T47D (cell line): ENCODE measurements at places on chromosomes 3 and 15.
A peak's percentile ranks its signal among the peaks of the same experiment; 100 is the strongest.

DNA sequence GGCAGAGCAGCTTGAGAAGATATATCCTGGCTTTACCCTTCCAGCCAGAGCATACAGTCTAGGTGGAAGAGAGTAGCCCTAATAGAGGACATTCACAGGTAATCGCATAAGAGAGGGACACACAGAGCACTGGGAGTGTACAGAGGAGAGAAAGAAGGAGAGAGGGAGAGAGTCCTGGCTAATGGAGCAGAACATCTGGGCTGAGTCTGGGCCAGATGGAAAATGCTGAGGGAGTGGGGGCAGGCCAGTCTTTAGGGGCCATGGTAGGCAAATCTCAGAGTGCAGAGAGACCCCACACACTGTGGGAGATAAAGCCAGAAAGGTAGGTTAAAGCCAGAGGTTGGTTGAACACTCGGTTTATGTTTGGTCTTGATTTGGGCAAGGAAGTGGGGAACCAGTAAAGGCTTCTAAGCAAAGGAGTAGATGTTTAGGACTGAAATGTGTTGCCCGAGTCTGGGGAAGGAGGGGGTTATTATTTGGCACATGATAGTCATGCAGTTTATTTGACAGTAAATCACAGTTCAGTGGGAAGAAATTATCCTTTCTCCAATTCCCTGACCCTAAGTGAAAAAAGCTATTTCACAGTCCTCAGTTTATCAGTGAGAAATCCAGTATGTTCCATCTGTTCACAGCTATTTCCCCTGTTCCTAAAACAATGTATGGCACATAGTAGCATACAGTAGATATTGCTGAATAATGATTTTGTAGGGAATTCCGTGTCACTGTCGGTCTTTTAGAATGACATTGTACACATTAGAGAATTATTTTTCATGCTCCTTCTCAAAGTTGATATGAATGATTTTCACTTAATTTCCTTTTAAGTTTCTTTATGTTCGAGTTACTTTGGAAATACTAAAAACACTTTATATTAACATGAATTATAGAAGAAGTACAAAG lies 45.7 kb downstream of the PDHB start:
- no peak for DNase-seq

DNA sequence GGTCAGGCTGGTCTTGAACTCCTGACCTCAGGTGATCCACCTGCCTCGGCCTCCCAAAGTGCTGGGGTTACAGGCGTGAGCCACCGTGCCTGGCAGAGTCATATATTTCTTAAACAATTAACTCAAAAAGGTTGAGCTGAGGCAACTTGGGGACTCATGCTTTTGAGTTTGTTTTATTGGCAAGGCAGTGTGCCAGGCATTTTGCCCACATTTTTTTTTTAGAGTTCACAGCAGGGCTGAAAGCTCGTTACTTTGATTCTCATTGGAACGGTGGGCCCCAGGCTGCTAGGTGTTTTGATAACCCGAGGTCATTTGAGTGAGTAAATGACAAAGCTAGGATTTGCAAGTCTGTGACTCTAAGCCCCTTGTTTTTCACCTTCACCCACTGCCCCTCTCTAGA lies 76.2 kb downstream of the CCK start:
- no peak for DNase-seq

GRCh38 chr3:141279077-141279967 lies 47.7 kb downstream of the PXYLP1 start:
- DNase-seq, result peak; percentile 42

- DNase-seq, result no peak
These were observed 32.6 kb downstream of the COL6A5 start for GRCh38 chr3:130377960-130378676.

DNA sequence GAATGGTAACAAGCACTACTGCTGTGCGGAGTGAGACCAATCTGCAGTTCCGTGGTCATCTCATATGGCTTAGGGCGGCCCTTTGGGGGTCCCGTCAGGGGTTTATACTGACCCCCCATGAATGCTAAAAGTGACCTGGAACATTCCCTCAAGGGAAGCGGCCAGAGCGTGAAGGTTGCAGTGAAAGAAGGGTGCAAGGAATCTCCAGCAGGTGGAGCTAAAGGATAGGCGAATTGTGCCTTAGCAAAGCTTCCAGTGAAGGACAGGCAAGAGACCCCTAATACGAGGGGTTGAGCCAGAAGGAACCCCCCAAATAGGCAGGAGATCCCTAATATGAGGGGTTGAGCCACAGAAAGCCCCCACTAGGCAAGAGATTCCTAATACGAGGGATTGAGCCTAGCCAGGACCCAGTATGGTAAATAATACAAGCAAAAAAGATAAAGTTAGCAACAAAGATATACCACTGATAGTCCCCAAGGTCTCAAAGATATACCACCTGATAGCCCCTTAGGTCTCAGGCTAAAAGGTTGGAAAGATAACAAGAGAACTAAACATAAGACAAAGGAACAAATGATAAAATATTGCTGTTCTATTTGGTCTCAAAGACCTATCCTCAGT lies 32.8 kb downstream of the ZNF589 start:
- peak; percentile 71 for DNase-seq

DNA sequence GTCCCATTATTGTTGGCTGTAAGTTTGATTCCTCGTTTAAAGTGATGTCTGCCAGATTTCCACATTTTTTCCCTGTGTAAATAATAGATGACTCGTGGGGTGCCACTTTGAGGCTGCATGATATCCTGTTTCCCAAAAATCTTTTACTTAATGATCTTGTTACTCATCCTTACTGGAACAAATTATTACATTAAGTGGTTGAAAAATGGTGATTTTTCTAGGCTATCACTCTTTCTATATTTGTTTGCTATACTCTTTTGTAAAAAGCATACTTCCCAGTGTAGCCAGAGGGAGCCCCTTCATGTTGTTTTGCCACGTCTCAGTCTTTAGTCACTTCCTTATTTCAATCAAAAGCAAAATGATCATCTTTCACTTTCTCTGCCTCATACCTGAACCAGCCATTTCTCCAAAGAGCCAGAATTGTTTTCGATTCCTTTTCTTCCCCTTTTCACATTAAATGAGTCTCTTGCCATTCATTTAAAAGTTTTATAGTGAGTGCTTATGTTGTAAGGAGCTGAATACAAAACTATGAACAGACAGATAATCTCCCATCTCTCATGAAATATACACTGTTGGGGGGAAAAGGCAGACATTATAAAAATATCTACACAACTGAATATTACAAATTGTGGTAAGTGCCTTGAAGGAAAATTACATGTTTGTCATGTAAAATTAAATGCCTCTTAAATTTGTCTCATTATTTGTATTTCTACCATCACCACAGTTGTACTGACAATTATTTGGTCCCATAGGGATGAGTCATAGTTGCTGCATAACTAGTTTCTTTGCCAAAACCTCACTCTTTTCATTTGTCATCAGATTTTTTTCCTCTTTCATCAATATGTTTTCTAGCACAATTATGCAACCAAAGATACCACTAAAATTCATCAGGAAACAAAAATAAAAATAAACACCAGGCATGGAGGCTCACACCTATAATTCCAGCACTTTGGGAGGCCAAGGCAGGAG lies 41.5 kb downstream of the ADGRG7 start:
- DNase-seq, result no peak

- DNase-seq, result no peak
These were observed 58.8 kb downstream of the SLCO3A1 start for GRCh38 chr15:91912336-91912735.

DNA sequence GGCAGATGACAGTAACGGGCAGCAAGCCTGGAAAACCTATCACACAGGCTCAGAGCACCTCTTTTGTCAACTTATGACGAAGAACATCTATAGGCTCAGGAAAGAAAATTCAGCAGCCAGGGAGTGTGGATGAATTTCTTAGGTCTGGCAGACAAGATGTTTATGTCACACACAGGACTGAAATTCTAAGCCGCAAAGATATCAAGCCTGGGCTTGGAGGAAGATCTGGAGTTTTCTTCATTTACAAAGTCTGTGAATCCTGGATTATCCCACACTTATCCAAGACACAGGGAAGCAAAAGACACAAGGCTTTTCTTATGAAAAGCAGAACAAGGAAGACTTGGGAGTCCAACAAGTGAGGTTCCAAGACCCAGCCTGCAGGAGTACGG lies 23.4 kb upstream of the CHCHD6 start:
- no peak for DNase-seq

- peak; percentile 75 for DNase-seq
These were observed 81.9 kb downstream of the FGF12 start for GRCh38 chr3:192645437-192645836.

GRCh38 chr3:69326855-69327300 lies 59.0 kb downstream of the FRMD4B start:
- no peak for DNase-seq

- no peak for DNase-seq
These were observed 2.9 kb upstream of the RASGRF1 start for GRCh38 chr15:79093352-79093935.

GRCh38 chr15:76150513-76150912 lies 90.7 kb downstream of the TMEM266 start:
- DNase-seq, result no peak

DNA sequence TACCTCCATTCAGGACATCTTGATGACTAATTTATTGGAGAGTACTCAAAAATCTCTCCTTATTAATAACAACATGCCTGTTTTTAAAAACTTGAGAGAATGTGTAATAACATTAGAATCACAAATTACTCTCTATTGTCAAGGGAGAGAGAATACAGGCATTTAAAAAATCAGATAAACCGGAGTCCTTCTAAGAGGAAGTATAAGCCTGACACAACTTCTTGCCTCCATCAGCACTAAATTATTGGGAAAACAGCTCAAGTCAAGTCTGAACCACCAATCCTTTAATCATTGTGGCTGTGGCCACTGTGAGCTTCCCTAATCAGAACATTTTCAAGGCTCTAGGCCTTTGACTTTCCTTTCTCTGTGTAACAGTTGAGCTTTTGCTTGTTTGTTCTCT lies 38.0 kb downstream of the SSR3 start:
- no peak for DNase-seq

DNA sequence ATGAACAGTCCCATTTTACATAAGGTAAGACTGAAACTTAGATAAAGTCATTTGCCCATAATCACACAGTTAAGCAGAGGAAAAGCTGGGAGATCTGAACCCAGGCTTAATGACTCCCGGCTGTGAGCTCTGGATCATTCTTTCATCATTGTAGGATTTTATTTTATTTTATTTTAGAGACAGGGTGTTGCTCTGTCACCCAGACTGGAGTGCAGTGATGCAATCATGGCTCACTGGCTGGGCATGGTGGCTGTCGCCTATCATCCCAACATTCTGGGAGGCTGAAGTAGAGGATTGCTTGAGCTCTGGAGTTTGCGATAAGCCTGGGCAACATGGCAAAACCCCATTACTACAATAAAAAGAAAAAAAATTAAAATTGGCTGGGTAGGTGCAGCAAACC lies 31.2 kb upstream of the RAF1 start:
- no peak for DNase-seq

- DNase-seq, result no peak
These were observed 43.3 kb downstream of the POMGNT2 start for GRCh38 chr3:43062564-43063040.

GRCh38 chr3:71103430-71103921 lies 480.1 kb downstream of the FOXP1 start:
- DNase-seq, result no peak

DNA sequence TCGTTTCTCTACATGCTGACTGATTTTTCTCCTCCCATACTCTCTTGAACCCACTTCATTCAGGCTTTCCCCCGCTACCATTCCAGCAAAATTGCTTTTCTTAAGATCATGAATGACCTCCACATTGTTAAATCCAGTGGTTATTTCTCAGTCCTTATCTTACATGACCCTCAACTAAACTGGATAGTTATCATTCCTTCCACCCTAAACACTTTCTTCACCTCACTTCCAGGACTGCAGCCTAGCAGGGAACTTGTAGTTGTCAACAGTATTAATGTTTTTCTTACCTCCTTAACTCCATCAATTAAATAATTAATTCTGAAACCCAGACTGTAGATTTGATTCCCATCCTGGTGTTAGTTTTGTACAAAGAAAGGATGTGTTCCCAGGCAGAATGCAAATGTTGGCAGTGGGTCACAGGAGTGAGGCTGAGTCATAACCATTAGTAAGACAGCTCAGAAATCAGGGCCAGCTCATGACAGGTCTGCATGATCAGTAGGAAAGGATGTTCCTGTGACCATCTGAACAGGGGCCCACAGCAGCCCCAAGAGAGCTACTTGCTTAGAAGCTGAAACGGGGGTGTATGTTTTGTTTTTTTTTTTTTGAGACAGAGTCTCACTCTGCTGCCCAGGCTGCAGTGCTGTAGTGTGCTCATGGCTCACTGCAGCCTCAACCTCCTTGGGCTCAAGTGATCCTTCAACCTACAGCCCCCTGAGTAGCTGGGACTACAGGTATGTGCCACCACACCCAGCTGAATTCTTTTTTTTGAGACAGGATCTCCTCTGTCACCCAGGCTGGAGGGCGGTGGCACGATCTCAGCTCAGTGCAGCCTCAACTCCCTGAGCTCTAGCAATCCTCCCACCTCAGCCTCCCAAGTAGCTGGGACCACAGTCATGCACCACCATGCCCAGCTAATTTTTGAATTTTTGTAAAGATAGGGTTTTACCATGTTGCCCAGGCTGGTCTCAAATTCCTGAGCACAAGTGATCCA lies 9.1 kb downstream of the BCL2L10 start:
- no peak for DNase-seq

DNA sequence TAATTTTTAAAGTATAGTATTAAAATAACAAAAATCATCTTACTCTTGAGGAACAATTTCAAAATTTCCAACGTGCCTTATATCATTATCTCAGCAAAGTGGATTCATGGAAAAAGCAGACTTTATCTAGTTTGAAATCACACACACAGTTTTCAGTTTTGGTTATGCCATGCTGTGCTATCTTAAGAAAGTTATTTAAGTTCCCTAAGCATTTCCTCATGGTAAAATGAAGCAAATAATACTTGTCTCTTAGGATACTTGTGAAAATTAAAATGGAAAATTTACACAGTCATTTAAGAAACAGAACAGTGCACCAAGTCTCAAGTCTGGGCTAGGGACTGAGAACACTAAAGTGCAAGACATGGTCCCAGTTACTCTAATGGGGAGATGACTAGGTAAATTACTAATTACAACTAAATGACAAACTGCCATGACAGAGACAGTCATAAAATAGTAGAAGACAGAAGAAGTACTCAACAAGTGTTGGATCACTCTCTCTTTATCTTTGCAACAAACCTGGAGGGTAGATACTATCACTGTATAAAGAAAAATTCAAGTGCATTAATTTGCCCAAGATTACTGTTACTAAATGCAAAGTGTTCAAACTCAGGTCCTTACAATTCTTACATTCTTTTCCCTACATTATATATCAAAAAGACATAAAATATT lies 44.8 kb downstream of the DMXL2 start:
- DNase-seq, result no peak

GRCh38 chr3:54665016-54665600 lies 262.8 kb downstream of the LRTM1 start:
- no peak for DNase-seq

GRCh38 chr3:84039099-84039498 lies 919.7 kb upstream of the CADM2 start:
- DNase-seq, result no peak

- DNase-seq, result peak; percentile 33
These were observed 46.3 kb upstream of the FLNB start for GRCh38 chr3:57961828-57962447.

- no peak for DNase-seq
These were observed 137.5 kb downstream of the MAGI1 start for GRCh38 chr3:65901226-65901625.

DNA sequence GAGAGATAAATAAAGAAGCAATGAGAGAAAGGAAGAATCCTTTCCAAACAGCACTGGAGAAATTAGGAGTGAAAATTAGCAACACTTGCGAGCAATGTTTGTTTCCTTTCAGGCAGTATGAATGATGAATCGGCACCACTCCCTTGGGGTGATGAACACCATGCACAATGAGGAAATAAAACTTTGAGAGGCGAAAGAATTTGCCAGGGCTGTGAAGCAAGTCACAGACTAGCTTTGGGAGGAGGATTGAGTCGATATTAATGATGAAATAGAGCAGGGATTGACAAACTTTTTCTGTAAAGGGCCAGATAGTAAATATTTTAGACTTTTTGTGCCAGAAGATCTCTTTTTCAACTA lies 237.7 kb downstream of the AGBL1 start:
- DNase-seq, result no peak
